ENCODE measurements at places on chromosomes 7 and 10.

DNA sequence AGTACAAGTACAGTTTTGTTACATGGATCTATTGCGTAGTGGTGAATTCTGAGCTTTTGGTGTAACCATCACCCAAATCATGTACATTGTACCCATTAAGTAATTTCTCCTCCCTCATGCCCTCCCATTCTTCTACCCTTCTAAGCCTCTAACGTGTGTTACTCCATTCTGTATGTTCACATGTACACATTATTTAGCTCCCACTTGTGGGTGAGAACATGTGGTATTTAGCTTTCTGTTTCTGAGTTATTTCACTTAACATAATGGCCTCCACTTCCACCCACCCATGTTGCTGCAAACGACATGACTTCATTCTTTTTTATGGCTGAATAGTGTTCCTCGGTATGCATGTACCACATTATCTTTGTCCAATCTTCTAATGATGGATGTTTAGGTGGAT is 251.3 kb downstream of the CAMK1D start:
- DNase-seq, result no peak

DNA sequence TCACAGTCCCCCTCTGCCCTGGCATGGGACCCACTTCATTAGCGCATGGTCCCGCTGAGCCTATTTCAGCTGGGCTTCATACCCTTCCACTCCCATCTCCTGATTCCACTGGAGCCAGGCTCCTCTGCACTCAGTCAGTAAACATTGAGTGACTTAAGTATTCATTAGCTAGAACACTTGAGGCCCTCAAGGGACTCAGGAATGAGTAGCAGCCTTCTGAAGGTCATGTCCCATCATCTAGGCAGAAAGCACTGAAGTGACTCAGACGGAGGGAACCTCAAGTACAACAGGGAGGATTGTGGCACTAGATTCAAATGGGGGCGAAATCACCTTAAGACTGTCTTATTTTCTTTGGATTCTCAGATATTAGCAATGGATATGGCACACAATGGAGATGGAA is 186.6 kb upstream of the INHBA start:
- no peak for DNase-seq

GRCh38 chr7:122702872-122703510 is at the start of gene RNF148:
RNF148 (minus strand) TSS chr7:122702922; CDS start chr7:122702750, 172 bp downstream.
- no peak for DNase-seq

DNA sequence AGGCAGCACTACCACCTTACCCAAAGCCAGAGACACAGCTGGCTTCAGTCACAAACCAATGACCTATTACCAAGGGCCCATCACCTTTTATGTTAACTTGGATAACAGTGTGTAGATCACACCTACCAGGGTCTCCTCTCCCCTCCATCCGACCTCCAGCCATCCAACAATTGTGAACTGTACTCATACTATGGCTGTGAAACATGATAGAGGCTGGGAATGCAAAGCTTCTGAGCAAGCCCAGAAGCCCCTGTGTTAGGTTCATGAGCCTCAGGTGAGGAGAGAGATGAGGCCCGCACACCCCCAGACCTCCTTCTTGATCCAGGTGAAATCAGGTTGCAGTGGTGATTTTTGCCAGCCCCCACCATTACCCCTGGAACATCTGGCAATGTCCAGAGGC is 47.7 kb downstream of the PNLIPRP2 start:
- DNase-seq, result no peak

DNA sequence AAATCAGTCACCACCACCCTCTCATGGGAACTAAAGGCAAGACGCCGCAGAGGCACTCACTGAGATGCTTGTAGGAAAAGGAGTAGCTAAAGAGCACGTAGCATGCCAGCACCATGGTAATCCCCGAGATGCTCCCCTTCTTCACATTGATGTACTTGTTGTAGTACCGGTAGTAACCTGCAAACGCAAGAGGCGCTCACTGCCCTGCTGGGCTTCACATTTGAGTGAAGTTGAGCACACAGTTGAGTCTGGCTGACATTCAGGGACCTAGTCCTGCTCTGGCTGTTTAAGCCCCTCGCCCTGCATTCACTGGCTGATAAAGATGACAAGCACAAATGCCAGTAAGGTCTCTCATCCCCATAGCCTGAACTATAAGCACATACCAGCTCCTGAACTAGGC is 6.9 kb downstream of the ATP5MF start:
- DNase-seq, result no peak

DNA sequence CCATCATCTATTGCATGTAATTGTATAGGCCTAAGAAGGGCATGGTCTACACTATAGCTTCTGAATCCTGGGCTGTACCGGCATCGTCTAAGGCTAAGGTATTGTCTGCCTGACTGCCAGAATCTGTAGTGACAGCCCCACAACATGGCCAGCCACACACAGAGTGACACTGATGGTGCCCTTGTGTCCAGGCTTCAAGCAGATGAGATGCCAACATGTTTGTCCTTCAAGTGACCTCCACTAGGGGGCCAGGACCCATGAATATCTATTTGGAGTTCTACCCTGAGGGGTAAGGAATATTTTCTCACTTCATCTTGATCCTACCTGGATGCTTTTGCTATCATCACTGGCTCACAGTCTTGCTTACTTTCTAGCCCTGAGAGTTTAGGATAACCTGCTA is 1.5 kb downstream of the CYP3A7 start:
- DNase-seq, result no peak

DNA sequence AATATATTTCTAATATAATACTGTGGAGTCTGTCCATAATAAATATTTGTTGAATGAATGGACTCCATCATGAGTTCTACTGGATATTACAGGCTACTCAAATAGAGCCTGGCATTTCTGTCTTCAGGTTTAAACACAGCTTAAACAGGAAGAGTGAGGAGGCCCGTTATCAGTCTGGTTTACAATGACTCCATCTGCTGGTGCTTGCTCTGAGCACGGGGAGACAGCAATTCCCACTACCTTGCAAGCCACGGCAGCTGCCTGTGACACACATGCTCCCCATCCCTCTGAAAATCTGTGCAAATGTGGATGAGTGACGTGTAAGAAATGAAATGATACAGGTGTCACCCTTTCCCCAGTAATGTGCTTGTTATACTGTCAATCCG is 293.5 kb upstream of the IMMP2L start:
- DNase-seq, result no peak

- no peak for DNase-seq
Observed at GRCh38 chr7:44324481-44325200, 753 bp downstream of the CAMK2B start.
